ENCODE measurements at places on chromosomes 2 and 18.
A peak's percentile ranks its signal among the peaks of the same experiment; 100 is the strongest.

DNA sequence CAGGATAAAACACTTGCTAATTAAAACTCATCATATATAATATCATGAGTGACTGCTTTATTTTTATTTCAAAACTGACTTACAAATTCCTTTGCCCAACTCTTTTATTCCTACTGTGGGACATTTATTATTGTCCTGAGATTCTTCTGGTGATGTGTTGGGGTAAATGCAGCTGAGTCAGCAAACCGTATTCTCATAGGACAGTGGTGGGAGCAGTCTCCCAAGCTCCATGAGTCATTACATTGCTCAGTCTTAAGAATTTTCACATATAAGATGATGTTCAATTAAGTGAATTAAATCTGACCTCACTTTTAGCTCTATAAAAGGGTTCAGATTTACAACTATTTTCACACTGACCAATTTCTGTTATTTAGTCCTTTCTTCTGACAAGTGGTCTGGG, 1530.7 kb downstream of the LRP1B start:
- DNase-seq, result no peak

DNA sequence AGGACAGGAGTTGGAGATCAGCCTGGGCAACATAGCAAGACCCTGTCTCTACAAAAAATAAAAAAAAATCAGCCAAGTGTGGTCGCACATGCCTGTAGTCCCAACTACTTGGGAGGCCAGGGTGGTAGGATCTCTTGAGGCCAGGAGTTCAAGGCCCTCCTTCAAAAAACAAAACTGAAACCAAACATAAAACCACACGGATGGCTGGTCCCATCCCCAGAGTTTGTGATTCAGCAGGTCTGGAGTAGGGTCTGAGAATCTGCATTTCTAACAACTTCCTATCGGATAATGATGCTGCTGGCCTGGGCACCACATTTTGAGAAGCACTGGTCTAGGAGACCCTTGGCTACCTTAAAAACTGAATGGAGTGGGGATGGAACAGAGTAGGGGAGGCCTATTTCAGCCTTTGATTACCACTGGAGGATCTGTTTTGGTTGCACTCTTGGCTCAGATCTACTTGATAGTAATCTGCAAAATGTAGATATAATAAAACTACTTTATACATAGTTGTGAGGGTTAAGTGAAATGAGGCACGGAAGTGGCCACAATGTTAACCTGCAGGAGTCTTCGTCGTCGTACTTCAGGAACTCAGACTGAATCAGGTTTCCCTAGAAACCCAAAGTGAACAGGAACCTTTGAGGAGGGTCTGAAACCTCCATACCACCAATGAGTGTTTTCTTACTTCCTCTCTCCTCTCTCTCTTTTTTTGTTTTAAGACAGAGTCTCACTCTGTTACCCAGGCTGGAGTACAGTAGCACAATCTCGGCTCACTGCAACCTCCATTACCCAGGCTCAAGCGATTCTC, 25.5 kb upstream of the NFE2L2 start:
- no peak for DNase-seq

DNA sequence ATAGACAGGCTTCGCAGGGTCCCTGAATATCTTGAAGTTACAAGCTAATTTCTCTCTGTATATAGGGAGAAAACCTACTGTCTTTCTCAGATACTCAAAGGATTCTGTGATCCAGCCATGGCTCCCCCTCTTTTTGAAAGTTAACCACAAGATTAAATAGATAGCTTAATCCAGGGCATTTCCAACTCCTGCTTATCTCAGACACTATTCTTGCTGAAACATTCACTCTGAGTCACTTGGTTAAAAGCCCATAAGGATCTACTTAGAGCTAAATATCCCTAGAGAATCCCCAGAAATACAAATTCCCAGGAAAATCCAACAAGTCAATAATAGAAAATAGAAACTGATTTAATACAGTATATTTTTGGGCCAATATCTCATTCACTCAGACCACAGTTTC, 179.1 kb upstream of the LYPD1 start:
- DNase-seq, result no peak

DNA sequence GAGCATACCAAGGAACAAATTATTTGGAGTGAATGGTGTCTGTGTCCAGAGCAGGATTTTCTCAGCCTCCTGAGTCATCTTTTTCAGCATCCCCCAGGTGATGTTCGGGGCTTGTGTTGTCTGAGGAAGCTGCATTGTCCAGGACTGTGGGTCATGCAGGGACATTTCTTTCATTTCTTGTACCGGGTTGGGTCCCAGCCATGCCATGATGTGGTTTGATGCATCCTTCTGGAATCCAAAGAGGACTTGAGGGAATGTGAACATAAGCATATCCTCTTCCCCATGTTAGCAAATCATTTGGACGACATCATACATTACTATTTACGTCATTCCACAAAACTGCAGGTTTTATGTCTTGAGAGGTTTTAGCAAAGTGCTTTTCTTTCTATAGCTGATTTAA, 797.8 kb downstream of the CCDC85A start:
- no peak for DNase-seq

GRCh38 chr2:88442473-88442872, 10.0 kb downstream of the FOXI3 start:
- no peak for DNase-seq

- peak; percentile 53 for DNase-seq
Observed at GRCh38 chr18:42114310-42114943, 159.4 kb downstream of the PIK3C3 start.

DNA sequence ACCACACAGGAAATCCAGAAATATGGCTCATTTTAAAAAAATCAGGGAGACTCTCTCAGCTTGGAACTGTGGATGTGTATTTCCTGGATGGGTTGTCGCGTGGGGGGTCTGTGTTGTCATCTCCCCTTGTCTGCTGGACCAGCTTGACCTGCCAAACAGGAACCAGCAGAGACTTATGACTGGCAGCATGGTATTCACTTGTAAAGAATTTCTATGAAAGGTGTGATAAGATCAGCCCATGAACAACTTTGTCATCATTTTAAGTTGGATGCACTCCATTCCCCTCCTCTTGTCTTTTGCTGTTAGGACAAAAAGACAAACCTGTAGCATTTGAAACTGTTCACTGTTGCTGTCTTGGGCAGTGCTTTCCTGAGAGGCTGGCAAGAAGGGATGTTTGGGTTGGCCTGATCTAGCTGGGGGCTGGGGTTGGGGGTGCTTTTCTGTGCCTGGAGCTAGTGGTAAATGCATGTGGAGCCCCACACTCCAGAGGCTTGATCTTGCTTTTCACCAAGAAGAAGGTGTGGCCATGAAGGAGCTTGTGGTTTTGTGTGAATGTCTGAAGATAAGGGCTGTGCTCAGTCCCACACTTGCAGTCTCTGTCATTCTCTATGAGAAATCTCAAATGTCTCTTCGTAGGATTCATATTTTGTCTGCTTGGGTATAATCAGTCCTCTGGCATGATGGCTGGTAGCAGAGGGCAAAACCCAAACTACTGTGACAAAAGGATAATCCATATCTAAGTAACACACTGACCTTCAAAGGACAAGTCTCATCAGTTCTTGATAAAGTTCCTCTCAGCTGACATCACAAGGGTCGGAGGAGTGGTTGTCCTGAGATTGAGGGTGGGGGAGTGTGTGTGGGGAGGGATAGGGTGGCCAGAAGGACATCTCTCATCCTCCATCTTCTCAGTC, 39.0 kb downstream of the RALB start:
- no peak for DNase-seq

- DNase-seq, result no peak
Observed at GRCh38 chr2:68216454-68217310, 35.6 kb downstream of the PPP3R1 start.

DNA sequence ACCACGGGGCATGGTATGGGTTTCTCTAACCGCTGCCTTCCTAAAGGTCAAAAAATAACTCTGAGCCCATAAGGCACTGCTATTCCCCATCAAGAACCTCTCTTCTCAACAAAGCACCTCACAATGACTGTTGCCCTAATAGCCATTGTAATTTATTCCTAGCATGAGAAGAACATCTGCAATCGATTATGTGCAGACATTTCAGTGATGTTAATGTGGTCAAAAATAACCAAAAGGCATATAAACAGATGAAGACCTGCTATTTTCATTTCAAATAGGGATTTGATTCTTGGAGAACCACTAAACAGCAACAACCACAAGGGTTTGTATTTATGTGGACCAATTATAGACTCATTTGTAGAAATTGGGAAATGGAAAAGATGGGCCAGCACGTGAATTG, 356.6 kb downstream of the FBXO15 start:
- DNase-seq, result no peak

DNA sequence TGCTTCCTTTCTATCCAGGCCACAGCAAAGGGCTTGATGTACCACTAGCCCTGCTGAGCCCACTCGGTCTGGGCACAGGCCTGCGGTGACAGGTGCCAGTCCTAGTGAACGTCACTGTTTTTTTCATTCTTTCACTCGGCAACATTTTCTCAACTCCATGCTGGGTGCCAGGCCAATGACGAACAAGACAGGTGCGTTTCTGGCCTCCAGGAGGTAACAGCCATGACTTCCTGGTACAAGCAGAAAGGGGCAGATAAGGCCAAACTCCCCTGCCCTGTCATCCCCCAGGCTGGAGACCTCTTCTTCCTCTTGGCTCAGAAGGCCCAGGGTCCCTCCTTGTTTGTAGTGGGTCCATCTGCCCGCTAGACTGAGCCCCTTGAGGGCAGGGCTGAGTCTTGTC, 55.7 kb upstream of the OTOF start:
- no peak for DNase-seq

DNA sequence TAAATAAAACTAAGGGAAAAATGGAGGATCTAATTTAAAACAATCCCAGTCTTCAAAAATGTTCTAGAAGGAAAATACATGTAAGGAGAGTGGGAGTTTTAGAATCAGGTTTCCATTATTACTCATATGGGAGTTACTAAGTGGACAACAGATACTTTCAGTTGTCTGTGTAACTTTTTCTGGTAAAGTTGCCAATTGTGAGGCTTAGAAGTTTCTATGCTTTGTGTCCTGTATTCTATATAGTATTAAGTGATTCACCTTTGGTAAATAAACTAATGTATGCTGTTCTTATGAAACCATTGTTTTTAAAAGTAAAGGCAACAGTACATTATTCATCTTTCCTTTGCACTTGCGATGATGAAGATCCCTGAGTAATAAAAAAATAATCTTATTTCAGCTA, 274.9 kb downstream of the NR4A2 start:
- DNase-seq, result no peak

- no peak for DNase-seq
Observed at GRCh38 chr18:57631697-57632096, 10.1 kb upstream of the NARS1 start.

- no peak for DNase-seq
Observed at GRCh38 chr2:24824071-24824588, 30.9 kb downstream of the CENPO start.

DNA sequence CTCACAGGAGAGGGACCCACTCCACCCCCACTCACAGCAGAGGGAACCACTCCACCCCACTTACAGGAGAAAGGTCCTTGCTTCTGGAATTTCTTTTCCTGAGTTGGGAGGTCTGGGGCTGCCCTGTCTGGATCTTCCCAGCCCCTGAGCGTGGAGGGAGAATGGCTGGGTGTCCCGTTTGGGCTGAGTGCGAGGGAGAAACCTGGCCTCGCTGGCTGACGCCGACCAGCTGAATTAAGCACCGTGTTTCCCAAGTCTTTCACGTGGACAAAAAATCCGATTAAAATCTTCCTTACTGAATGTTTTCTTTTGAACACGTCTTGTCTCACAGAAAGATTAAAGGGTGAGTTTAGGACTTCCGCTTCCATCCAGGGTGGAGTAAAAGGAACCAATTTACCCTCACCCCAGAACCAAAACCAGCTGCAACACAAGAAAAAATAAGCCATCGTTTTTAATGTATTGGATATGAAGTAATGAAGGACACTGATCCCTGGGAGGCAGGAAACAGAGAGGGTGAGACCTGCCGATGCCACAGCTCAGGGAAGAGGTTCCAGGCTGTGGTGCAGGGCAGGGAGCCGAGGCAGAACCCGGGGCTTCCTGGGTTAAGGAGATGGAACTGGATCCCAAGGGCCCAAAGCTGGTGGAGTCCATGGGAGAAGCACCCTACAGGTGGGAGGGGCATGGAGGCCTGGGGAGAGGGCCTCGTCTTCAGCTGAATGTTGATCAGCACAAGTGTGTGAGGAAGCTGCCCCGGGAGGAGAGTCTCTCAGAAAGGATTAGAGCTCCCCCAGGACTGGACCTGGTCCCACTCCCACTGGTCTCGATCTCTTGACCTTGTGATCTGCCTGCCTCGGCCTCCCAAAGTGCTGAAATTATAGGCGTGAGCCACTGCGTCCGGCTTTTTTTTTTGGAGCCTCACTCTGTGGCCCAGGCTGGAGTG, 60.3 kb downstream of the RTP5 start:
- no peak for DNase-seq

- DNase-seq, result no peak
Observed at GRCh38 chr2:55151733-55152433, 80.2 kb downstream of the CLHC1 start.

DNA sequence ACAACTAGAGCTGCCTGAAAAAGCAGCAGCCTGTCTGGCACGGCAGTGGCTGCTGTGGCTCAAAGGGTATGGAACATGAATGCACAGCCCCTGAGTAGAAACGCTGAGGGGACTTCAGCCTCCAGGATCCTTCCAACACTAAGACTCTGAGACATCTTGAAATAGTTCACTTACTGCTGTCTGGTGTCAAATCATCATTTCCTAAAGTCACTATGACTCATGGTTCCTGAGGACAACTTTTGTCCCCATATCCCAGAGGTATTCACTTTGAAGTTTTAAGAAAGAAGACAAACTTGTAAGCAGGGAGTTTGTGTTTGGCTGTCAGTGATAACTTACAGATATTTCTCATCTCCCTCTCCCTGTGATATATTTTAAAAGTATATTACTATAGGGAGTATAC, 33.3 kb upstream of the NEB start:
- DNase-seq, result no peak

- no peak for DNase-seq
Observed at GRCh38 chr2:205706769-205707381, 24.6 kb downstream of the NRP2 start.

DNA sequence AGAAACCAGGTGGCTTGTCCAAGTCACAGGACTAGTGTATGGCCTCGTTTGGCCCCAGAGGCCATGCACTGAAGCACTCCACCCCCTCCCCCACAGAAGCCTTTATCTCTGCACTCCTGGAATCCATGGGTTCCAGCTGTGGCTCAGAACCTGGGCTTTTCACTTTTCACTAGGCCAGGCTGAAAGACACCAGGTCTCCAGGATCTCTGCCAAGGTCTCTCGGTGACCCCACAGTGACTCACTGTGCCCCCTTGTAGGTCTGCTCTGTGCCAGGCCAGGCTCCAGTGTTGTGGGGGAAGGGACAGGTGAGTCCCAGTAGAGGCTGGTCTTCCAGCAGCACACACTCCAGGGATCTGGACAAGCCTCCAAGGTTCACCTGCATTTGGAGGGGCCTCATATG, 31.0 kb upstream of the GLI2 start:
- no peak for DNase-seq

DNA sequence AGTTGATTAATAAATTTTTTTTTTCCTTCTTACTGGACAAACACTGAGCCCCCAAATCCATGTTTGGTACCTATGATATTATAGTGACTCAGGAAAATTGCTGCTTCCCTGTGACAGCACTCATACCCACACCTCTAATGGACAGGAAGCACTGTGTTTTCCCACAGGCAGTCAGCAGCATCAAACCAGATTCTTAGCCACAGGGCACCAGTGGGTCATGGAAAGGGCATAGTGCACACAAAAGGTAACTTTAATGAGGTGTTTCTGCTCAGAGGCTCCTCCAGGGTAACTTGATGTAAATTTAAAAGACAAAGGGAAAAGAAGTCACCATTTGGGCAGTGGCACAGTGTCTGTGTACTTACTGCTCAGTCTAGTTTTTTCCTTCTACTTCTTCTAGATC, 34.1 kb downstream of the SERPINB11 start:
- DNase-seq, result no peak

- no peak for DNase-seq
Observed at GRCh38 chr2:189633392-189633811, 27.9 kb upstream of the ASNSD1 start.
